ENCODE measurements at places on chromosomes 12 and 14. TPM values are rescaled to one million over a fixed set of nuclear protein-coding genes. Genes with fewer than 3 reads are reported as not detected.

IL23A gene
- 3.2 TPM for total RNA-seq

SDR9C7 gene
- total RNA-seq, result not detected

CDCA3 gene
- 37.2 TPM for total RNA-seq

RHOJ gene
- not detected for total RNA-seq

SIX6 gene
- total RNA-seq, result not detected

- DNase-seq, result no peak
- no peaks in the 10 kb centered on the region for H3K4me1 ChIP-seq
- no peak overlapping the region for H3K27ac ChIP-seq
- H3K4me3 ChIP-seq, result no peak overlapping the region
These were observed 165.6 kb upstream of the IGF1 start for GRCh38 chr12:102645968-102646367.

DNA sequence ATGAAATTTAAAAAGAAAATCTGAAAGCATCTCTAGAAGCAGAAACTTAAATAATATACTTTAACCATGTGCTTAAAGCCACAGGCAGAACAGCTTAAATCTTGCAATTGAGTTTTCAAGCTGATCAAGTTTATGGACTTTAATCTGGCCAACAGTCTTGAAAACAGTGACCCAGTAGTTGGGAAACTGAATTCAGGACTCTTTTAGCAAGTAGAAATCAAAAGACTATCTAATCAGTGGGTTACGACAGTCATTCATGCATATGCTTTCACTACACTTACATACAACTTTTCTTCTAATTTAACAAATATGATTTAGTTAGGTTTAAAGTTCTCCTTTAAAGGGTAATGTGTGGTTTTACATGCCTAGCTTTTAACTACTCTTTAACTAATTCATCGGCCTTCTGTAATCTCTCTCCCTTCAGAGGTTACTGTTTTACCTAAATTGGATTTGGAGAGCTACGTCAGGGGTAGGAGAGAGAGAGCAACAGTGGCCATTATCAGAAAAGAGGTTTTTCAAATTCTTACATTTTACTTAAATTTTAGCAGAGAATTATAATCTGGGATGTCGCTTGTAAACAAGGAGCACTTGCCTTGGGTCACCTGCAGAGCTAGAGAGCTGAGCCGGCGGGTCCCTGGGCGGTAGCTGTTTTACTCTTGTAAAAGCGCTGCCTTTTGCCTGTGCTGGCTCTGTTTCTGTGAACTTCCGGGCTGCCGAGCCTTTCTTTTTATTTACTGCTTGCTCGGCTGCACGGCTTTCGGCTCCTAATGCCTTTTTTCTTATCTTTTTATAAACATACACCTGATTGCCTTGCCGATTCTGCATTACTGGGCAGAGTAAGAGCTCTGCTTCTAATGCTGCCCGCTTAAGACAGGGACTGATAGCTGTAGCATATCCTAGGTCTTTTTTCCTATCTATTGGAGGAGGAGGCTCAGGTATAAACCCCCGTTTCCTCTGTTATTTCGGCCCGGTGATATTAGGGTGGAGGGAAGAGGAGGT lies 17.4 kb upstream of the LYZ start:
- H3K27ac ChIP-seq, result peak overlapping the region; percentile 92
- H3K4me1 ChIP-seq, result peaks cover 41% of the 10 kb centered on the region
- H3K27me3 ChIP-seq, result no peaks in the 10 kb centered on the region
- peak overlapping the region; percentile 48 for H3K4me3 ChIP-seq
- H3K36me3 ChIP-seq, result no peaks in the 10 kb centered on the region

DNA sequence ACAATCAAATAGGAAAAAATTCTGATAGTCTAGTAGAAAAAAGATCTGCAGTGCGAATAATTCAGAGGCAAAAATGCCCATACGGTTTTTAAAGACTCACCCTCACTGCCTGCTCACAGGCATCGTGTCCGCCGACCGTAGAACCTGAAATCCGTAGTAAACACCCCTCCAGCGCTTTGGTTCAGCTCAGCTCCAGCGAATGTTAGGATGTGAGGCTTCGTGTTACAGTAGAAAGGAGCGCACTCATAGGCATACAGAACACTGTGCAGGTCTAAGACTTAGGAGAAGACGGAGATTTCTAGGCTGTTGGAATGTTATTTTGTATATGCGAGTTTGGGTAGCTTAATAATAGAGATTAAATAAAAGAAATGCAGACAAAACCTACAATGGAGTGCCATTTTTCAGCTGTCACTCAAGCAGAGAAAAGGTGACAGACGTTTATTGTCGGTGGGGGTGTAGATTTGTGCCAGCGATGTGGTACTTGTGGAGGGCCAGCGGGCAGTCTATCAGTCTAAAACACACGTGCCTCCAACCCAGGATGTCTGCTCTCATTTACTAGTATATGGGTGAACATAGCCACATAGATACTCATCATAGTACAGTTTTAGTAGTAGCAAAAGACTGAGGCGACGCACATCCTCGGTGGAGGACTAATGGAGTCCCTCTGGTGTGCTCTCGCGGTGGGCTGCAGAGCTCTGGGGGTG lies 25.7 kb downstream of the SFSWAP start:
- no peaks in the 10 kb centered on the region for H3K27me3 ChIP-seq
- H3K4me3 ChIP-seq, result no peak overlapping the region
- peaks cover 28% of the 10 kb centered on the region for H3K36me3 ChIP-seq
- peaks cover 10% of the 10 kb centered on the region for H3K4me1 ChIP-seq
- H3K27ac ChIP-seq, result peak overlapping the region; percentile 78

- no peaks in the 10 kb centered on the region for H3K4me1 ChIP-seq
- no peak overlapping the region for H3K4me3 ChIP-seq
- H3K27me3 ChIP-seq, result no peaks in the 10 kb centered on the region
- H3K27ac ChIP-seq, result no peak overlapping the region
- no peak for DNase-seq
These were observed 48.8 kb upstream of the GPR68 start for GRCh38 chr14:91293281-91293680.

GRCh38 chr12:57521525-57522010 lies 1.1 kb upstream of the MBD6 start:
- H3K27ac ChIP-seq, result peak overlapping the region; percentile 70
- no peaks in the 10 kb centered on the region for H3K27me3 ChIP-seq
- H3K4me1 ChIP-seq, result peaks cover 43% of the 10 kb centered on the region
- H3K4me3 ChIP-seq, result peak overlapping the region; percentile 82

DNA sequence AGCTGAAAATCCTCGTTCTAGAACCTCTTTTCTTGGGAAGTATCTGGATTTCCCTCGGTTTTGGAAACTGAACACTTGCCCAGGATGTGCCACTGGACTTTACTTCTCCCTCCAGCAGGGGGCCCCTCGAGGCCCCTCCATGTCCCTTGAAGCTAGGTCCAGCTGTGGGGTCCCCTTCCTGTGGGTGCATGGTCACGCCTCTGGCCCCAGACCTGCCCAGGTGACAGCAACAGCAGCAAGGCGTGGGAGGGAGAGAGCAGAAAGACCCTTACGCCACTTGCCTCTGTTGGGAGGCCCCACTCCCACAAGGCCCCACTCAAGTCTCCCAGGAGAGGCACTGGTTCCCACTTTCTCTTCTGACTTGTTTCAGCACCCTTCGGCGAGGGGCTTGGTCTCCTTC lies 3.1 kb downstream of the SLC25A29 start:
- peak; percentile 55 for DNase-seq
- no peaks in the 10 kb centered on the region for H3K36me3 ChIP-seq
- H3K4me3 ChIP-seq, result no peak overlapping the region
- peaks cover 6% of the 10 kb centered on the region for H3K27me3 ChIP-seq

- no peaks in the 10 kb centered on the region for H3K4me1 ChIP-seq
- no peak overlapping the region for H3K4me3 ChIP-seq
- H3K27me3 ChIP-seq, result no peaks in the 10 kb centered on the region
- no peak overlapping the region for H3K27ac ChIP-seq
- peak; percentile 49 for DNase-seq
These were observed 10.2 kb downstream of the SGPP1 start for GRCh38 chr14:63717702-63718101.

DNA sequence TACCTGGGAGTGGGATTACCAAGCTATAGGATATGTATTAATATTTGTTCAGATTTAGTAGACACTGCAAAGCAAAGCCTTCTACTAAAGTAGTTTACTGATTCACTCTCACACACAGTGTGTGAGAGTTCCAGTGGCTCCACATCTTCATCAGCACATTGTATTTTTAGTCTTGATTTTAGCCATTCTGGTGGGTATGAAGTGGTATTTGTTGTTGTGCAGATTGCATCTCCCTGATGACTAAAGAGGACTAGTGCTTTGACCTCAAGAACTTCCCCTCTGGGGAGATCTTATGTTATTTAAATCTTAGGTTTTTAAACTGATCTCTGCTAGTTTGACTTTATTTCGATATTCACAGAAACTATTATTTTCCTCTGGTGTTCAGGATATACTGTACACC lies 479.7 kb upstream of the RGS6 start:
- H3K27ac ChIP-seq, result no peak overlapping the region
- no peak for DNase-seq
- H3K4me3 ChIP-seq, result no peak overlapping the region
- no peaks in the 10 kb centered on the region for H3K36me3 ChIP-seq
- H3K4me1 ChIP-seq, result no peaks in the 10 kb centered on the region

DNA sequence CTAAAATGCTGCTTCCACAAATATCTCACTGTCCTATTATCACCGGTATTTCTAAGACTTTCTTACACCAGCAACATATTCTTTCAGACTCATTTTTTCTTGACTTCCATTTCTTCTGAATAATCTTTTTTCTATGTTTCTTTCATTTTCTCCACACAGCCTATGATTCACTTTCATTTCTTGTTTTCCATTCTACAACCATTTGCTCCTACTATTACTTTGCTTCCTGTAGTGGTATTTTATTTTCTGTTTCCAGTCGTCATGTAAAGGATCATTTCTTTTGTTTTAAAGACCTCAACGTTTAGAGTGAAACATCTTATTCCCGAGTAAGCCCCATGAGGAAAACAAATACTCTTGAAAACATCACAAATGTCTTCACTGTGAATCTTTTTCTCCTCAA lies 182.2 kb upstream of the MDGA2 start:
- H3K4me1 ChIP-seq, result no peaks in the 10 kb centered on the region
- H3K27ac ChIP-seq, result no peak overlapping the region
- no peaks in the 10 kb centered on the region for H3K36me3 ChIP-seq

- no peaks in the 10 kb centered on the region for H3K36me3 ChIP-seq
- peaks cover 11% of the 10 kb centered on the region for H3K4me1 ChIP-seq
- DNase-seq, result no peak
- H3K27ac ChIP-seq, result no peak overlapping the region
- no peak overlapping the region for H3K4me3 ChIP-seq
These were observed 49.4 kb downstream of the KITLG start for GRCh38 chr12:88530868-88531267.

All from GM23338 (cell line).